Gastrocnemius medialis (tissue), 4 donors: ENCODE measurements at places on chromosomes 4 and X.

GRCh38 chr4:126136922-126137781, 822.4 kb downstream of the FAT4 start:
- no peak for DNase-seq

- no peak for DNase-seq
These were observed 197.1 kb upstream of the MAMLD1 start for GRCh38 chrX:150165776-150166610.

- DNase-seq: no peak
These were observed 26.8 kb upstream of the GK start for GRCh38 chrX:30626402-30626801.

GRCh38 chr4:110671679-110672078, 48.8 kb upstream of the PITX2 start:
- DNase-seq: no peak

GRCh38 chr4:101163936-101164335, 183.4 kb downstream of the PPP3CA start:
- DNase-seq: no peak

DNA sequence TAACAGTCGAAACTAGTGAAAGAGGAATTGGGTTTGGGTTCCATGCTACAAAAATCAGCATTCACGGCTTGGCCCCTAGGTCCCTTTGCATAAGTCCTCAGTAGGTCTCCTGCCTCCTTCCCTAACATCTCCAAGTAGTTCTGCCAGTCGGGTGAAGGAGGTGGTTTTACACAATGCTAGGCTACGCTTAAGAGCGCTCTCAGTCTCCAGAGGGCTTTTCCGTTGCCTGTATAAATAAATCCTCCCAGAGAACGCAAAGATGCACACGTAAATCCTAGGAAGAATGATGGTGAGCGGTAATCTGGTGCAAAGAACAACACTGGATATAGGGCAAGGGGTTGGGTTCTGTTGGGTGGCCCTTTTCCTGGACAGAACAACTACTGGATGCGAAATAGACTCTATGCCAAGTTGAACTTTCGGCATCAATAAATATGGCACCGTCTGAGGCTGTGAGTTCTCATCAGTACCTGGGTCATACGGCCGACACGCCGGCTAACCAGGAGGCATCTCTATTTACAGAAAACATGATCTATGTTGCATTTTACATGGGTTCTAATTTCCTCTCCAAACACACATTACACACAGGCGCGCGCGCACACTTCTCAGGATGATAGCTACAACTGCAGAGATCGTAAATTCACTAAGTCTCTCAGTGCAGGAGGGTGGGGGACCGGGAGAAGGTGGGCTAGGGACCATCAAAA, 1.3 kb downstream of the CAMK2D start:
- peak; percentile 15 for DNase-seq

GRCh38 chr4:7275490-7276154, 83.3 kb downstream of the SORCS2 start:
- DNase-seq: no peak

GRCh38 chr4:47195706-47196105, 164.3 kb downstream of the GABRB1 start:
- DNase-seq: no peak

- DNase-seq: no peak
These were observed 359.3 kb upstream of the GALNT7 start for GRCh38 chr4:172809319-172809718.

DNA sequence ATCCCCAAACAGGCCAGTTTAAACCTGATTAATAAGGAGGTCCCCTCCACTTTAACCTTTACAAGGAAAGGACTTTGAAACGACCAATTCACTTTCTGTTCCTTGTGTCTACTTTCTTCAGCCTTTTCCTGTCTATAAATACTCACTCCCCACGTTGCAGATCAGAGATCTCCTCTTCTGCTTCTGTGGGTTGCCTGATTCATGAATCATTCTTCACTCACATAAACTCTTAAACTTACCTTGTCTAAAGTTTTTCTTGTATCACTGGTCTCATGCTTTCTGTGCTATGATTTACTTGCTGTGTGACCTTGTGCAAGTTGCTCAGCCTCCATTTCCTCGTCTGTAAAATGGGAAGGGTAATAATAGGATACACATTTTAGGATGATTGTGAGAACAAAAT, 236.1 kb downstream of the QDPR start:
- DNase-seq: no peak

DNA sequence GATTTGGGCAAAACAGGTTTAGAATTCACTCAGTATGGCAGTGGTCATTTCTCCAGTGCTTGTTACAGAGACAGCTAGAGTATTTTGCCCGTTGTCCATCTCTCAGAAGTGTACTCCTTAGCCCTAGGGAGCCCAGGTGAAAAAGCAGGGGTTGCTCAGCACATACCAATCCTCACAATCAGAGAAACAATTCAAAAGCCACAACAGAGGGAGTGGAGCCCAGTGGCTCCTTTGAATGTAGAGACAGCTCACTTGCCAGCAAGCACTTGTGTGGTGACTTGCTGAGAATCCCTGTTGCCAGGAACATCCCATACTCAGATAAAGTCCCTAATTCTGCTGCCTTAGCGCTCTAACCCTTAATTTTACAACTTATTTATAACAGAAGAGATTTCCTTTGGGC, 1488.3 kb downstream of the RPA4 start:
- no peak for DNase-seq

GRCh38 chrX:10482261-10482660, 138.1 kb downstream of the MID1 start:
- no peak for DNase-seq
